Pulmonary artery endothelial cell (primary cell): ENCODE measurements at places on chromosomes 12 and 14. TPM values are rescaled to one million over a fixed set of nuclear protein-coding genes. Genes with fewer than 3 reads are reported as not detected.

The MANSC1 gene
- total RNA-seq, result 9.2 and 10.8 TPM in 2 replicates

The CDKL1 gene
- total RNA-seq, result 19.9 and 45.8 TPM in 2 replicates

The TEAD4 gene
- total RNA-seq, result 26.2 and 29.1 TPM in 2 replicates

The FAIM2 gene
- total RNA-seq, result not detected in 2 replicates

The GRIP1 gene
- 0.14 TPM in 1 of 2 replicates, not detected in the other for total RNA-seq

The TESPA1 gene
- not detected in 2 replicates for total RNA-seq

The CSRP2 gene
- total RNA-seq, result 2.8 and 10.5 TPM in 2 replicates

The SYNDIG1L gene
- not detected in 2 replicates for total RNA-seq

The TAS2R31 gene
- total RNA-seq, result 2.6 and 3.2 TPM in 2 replicates

The OR6C74 gene
- not detected in 2 replicates for total RNA-seq

The ZNF385A gene
- total RNA-seq, result 0.74 and 0.79 TPM in 2 replicates

The ULK1 gene
- total RNA-seq, result 3.6 and 5.2 TPM in 2 replicates

The WNT5B gene
- total RNA-seq, result 0.14 TPM in 1 of 2 replicates, not detected in the other

The SMCO3 gene
- 0.39 and 0.46 TPM in 2 replicates for total RNA-seq
